ENCODE measurements at places on chromosomes 13 and 19. TPM values are rescaled to one million over a fixed set of nuclear protein-coding genes. Genes with fewer than 3 reads are reported as not detected.

DNA sequence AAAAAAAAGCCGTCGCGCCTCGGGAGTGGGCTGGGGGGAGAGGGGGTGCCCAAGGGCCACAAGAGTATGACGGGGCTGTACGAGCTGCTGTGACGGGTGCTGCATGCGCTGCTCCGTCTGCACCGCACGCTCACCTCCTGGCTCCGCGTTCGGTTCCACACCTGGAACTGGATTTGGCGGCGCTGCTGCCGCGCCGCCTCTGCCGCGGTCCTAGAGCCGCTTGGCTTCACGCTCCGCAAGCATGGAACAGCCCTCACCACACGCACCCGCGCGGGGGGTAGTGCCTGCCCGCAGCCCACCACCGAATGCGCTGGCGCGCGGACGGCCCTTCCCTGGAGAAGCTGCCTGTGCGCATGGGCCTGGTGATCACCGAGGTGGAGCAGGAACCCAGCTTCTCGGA is 18.8 kb downstream of the C1QTNF9 start:
- H3K27ac ChIP-seq = no peak overlapping the region
- H3K36me3 ChIP-seq = no peaks in the 10 kb centered on the region
- no peaks in the 10 kb centered on the region for H3K27me3 ChIP-seq

GRCh38 chr13:106513025-106513983 is 22.2 kb downstream of the EFNB2 start:
- H3K27ac ChIP-seq = no peak overlapping the region
- peak; percentile 54 for DNase-seq
- no peaks in the 10 kb centered on the region for H3K27me3 ChIP-seq
- H3K4me1 ChIP-seq = no peaks in the 10 kb centered on the region

DNA sequence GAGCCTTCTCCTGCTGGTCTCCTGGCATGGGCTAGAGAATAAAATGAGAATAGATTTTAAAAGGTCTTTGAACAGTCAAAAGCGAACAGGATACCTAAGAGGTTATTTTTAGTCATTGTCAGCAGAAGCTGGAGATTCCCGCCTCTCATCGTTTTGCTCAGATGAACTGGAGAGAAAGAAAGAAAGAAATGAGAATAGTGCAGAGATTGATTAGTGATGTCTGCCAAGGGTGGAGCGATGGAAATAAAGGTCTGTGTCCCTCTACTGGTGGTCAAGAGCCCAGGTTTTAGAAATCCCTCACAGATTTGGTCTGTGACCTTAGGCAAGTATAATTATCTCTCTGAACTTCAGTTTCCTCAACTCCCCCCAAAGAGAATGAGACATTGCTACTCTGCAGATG is 5.3 kb downstream of the NCAN start:
- no peak overlapping the region for H3K27ac ChIP-seq
- no peaks in the 10 kb centered on the region for H3K36me3 ChIP-seq
- peak; percentile 20 for DNase-seq
- H3K4me1 ChIP-seq = no peaks in the 10 kb centered on the region
- H3K27me3 ChIP-seq = peaks cover 12% of the 10 kb centered on the region
- H3K4me3 ChIP-seq = no peak overlapping the region

DNA sequence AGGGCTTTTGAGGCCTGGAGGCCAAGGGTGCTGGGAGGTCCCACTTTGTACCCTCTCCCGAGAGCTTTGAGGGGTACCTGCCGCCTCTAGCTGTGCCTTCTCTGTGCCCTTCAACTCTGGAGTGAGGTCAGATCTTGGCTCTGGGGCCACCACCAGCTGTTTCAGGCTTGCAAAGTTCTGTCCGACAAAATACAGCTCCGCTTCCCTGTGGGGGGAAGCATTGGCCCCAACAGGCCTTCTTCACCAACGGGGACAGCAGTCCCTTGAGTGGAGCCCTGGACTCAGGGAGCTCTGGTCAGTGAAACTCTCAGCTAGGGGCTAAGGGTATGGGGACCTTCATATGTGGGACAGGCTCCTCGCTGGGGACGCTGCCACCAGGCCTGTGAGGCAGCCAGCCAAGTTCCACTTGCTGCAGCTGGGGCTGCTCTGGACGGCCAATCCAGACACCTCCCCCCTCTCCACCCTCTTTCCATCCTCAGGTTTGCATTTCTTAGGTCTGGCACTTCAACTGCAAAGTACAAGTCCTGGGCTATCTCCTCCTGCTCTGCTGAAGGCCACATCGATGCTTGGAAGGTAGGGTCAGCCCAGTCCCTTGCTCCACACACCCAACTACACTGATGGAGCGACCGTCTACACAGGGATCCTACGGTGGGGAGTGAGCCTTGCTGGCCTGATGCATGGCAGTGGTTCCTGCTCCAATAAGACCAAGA is 46.8 kb downstream of the C13orf46 start:
- H3K4me1 ChIP-seq = peaks cover 32% of the 10 kb centered on the region
- H3K4me3 ChIP-seq = no peak overlapping the region
- no peaks in the 10 kb centered on the region for H3K27me3 ChIP-seq

GRCh38 chr19:55257461-55258420 is 1.1 kb downstream of the PPP6R1 start:
- peaks cover 3% of the 10 kb centered on the region for H3K4me1 ChIP-seq
- peak overlapping the region; percentile 76 for H3K4me3 ChIP-seq
- H3K27ac ChIP-seq = peak overlapping the region; percentile 65
- no peak for DNase-seq

KPNA3 gene
- 27.5 TPM for total RNA-seq

Measured in fibroblast of lung (primary cell).